ENCODE measurements at places on chromosomes 5 and 9.

GRCh38 chr5:50886657-50887345 is 220.4 kb downstream of the PARP8 start:
- no peak for DNase-seq

GRCh38 chr5:8457187-8458037 is 588.5 kb downstream of the MTRR start:
- peak; percentile 88 for DNase-seq

GRCh38 chr5:150945486-150945885 is 40.7 kb upstream of the ZNF300 start:
- no peak for DNase-seq

DNA sequence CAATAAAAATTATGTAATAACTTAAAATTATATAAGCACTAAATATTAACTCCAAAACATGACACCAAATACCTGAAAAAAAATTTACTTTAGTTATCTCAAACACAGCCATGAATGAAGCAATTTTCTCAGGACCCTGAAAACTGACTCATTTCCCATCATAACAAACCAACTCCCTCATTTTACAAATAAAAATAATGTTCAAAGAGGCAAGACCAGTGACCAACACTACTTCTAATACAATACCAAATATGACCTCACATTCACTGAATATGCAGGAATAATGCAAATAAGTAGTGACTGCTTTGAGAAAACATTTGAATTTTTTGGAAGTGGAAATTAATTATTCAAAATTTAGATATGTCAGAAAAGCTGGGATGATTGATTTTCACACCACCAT is 21.6 kb downstream of the FBLL1 start:
- no peak for DNase-seq

DNA sequence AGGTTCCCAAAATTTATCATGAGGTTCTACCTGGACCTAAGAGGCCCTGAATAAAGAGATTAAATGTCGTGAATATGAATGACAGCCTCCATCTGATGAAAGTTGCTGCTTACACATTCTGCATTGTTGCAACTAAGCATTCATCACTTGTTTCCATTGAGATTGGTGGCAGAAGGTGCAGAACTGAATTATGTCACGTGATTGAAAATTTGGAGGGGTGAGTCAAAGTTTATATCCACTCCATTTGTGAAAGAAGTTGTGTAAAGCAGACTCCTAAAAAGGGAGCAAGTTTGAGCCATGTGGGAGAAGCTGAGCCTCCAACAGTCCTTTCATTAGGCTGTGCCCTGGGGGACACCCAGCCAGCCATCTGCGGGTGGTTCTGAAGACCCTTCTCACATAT is 4.9 kb upstream of the PTCH1 start:
- DNase-seq, result no peak

DNA sequence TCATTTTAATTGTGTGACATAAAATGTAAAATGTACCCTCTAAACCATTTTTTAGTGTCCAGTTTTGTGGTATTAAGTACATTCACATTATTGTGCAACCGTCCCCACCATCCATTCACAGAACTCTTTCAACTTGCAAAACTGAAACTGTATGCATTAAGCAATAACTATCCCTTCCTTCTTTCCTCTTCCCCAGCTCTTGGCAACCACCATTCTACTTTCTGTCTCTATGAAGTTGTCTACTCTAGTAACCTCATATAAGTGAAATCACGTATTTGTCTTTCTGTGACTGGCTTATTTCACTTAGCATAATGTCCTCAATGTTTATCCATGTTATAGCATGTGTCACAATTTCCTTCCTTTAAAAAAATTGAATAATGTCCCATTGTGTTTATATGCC is 142.4 kb downstream of the C9orf152 start:
- DNase-seq, result no peak

DNA sequence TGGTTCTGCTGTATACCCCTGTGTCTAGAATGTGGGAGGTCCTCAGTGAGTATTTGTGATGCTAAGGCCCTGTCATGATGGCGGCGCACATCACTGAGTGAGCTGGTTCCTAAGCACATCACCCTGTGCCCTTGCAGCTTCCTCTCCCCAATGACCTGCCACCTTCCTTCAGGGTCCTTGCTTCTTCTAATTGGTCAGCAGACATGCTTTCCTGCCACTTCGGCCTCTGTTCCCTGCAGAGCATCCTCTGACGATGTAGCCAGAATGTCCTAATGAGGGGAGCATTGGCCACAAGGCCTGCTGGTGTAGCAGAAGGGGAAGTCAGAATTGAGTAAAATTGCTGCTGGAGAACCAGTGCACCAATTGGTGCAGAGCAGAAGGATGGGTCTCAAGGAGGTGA is 31.1 kb upstream of the ANGPTL2 start:
- DNase-seq, result no peak

DNA sequence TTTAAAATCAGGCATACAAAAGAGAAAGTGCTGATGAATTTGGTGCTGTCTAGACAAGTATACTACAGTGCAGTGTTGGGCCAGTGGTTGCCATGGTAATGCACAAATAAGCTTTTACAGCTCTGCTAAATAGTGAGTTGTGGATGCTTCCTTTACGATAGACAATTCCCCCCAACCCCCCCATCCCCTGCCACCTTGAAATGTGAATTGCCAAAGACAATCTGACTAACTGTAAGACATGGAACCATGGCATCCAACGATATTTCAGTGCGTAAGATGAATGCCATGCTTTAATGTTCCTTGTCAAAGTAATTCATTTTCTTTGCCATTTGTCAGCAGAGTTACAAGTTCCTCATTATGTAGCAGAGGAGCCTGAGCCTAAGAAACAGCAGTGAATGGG is 91.5 kb upstream of the NREP start:
- no peak for DNase-seq
